ENCODE measurements at places on chromosomes 4 and X.

DNA sequence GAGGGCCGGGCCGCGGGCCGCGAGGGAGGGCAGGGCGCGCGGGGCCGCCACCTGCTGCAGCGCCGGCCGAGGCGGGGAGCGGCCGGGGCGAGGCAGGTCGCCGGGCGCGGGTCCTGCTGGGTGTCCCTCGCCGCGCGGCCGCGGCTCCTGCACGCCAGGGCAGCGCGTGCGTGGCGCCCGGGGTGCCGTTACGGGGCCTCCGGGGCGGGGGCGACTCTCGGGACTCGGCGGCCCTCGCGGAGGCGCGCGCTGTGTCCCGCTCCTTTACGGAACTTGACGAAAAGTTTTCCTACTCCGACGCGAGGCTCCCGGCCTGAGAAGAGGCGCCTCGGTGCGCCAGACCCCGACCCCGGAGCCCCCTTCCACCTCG lies 329 bp downstream of the TBC1D14 start:
- no peak for DNase-seq

GRCh38 chr4:47383829-47384427 lies 79.6 kb downstream of the COMMD8 start:
- no peak for DNase-seq

DNA sequence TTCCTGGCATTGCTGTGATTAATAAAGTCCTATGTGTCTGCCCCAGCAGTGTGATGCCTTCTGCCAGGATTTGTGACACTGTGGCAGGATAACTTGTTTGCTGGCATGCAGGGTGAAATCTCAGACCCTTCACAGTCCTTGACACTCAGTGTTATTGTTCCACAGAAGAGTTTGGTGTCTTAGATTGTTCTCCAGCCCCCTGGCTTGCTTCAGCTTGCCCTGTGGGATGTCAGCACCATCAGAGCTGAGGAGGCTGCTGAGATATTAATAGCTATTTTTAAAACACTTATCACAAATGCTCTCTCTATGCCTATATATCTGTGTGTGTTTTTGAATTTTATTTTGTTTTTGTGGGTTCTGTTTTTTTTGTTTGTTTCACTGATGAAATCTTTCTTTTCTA lies 136.9 kb downstream of the TSPAN5 start:
- no peak for DNase-seq

- DNase-seq = peak; percentile 92
Observed at GRCh38 chr4:1192091-1192492, 19.7 kb upstream of the SPON2 start.

DNA sequence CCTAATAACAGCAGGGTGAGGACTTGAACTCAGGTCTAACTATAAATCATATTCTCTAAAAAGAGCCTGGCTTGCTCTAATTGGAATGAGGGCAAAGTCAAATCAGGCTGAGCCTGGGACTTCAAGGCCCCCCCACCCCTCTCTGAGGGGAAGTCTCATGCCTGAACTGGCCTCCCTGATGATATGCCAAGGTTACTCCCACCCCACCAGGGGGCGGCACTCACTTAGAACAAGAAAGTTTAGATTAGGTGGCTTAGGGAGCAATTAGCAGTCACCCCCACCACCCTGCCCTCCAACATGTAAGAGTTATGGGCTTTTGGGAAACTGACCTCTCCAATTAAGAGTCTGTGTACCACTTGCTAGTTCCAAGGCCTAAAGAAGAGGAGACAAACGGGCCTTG lies 2.7 kb downstream of the FOXO4 start:
- DNase-seq = peak; percentile 59

DNA sequence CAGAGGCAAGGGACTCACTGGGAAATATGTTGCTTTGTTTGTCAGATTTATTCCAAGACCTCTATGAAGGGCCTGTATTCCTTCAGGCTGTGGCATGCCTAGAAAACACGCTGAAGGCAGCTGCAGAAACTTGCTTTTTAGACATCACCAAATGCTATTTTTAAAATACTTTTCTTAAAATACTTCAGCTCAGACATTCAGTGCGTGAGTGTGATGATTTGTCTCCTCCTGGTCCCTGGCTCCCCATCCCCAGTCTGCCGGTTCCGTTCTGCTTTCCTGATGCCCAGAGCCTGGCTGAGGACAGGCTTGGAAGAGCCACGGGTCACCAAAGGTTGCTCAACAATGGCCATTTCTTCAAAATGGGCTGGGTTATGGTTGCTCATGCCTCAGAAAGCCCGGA lies 55.0 kb downstream of the PSAPL1 start:
- no peak for DNase-seq

- DNase-seq = no peak
Observed at GRCh38 chr4:44725166-44725565, 1.2 kb downstream of the GNPDA2 start.

DNA sequence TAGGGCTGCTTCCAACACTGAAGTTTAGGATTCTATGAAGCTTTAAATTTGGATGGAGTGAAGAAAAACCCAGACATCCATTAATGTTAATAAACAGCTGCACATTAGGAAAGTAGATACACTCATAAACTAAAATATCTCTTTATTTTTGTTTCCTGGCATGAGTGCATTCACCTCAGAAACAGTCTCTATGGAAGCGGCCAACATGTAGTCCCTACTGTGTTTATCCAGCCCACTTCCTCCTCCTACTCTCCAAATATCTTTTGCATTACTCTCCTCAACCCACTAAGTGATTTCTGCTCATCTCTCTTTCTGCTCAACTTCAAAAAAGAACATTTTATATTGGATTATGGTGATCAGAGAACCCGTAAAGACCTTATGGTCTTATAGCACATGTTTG lies 180.3 kb upstream of the MXRA5 start:
- no peak for DNase-seq

GRCh38 chr4:39233783-39234182 lies 51.5 kb downstream of the WDR19 start:
- DNase-seq = no peak

DNA sequence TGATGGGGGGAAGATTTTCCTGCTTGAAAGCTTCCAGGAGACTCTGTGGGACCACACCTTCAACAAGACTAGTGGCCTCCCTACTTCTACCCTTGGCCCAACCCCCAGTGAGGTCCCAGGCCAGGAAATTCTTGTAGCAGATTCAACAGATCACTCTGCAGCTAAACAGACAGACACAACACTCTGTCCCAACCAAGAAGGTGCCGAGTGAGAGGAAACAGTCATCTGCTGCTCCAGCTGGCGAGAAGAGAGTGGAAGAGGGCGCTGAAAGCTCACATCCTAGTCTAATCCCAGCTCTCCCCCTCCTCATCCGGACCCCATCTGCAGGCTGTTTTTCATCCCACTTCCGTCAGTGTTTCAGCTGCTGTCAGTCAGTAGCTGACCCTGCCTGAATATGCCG lies 63.4 kb downstream of the CHRDL1 start:
- DNase-seq = peak; percentile 22

DNA sequence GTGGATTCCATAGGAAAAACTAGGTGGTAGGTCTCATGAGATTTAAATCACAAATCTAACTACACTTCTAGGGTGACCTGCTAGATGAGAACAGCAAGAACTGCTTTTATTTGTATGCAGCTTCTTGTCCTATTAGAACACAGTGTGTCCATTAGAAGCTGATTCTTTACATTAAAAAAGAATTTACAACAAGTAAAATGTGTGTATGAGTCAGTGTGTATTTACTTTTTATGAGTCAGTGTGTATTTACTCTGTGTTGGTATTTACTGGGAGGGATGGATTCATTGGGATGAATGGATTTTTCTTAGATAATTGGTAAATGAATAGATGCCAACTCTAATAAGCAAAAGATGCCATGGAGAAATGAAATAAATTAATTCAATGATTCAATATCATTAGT lies 40.6 kb upstream of the XPNPEP2 start:
- no peak for DNase-seq

Data from femur (tissue), 1 donor.